ENCODE measurements at places on chromosomes 5 and 9.

GRCh38 chr9:126957687-126958053, 43.1 kb downstream of the RALGPS1 start:
- DNase-seq = no peak

DNA sequence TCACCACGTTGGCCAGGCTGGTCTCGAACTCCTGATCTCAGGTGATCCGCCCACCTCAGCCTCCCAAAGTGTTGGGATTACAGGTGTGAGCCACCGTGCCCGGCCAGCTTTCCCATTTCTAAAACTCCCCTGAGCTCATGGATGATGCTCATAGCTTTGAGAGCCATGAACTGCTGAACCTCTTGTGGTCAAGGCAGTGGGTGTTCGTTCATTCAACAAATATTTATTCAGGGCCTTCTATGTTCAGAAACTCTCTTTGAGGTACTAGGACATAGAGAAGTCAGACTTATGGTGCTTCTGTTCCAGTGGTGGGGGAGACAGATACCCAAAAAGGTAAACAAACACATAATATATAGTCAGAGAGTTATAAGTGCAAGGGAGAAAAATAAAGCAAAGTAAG, 2.7 kb downstream of the BSPRY start:
- DNase-seq = no peak

- DNase-seq = no peak
Observed at GRCh38 chr5:64822320-64822719, 53.6 kb downstream of the CWC27 start.

DNA sequence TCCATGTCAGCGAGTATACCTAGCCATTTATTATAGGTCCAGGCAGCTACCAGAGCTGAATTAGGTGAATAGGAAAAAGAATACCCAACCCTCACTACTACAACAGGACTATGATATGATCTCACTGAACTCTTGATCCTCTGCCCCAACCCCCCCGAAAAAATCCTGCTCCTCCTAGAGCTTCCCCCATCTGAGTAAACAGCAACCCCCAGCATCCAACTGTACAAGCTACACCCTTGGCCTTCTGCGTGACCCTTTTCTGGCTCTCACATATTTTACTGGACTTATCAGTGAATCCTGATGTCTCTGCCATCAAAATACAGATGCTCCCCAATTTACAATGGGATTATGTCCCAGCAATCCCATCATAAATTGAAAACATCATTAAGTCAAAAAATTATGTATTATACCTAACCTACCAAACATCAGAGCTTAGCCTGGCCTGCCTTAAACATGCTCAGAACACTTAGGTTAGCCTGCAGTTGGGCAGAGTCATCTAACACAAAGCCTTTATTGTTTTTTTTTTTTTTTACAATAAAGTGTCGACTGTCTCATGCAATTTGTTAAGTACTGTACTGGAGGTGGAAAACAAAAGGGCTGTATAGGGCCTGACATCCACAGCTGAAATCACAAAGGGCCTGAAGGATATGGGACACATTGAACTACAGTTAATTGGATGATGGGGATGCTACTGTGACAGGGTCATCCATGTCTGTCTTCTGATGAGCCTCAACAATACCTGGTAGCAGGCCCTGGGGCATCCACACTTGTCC, 128.9 kb upstream of the ERCC6L2 start:
- DNase-seq = no peak

DNA sequence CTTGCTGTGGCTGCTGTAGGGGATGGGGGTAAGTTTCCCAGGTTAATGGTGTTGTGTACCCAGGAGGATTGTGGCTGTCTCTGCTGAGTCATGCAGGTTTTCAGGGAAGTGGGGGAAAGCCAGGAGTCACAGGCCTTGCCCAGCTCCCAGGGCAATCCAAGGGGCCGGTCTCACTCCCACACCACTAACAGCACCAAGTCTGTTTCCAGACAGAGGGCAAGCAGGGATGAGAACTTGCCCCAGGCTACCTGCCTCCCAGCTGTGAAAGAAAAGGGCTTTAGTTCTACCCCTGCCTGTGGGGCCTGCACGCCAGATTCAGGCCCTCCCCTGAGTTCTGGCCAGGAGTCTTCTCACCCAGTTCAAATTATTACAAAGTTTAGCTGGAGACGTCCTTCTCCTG, 579.8 kb upstream of the ST8SIA4 start:
- DNase-seq = no peak

DNA sequence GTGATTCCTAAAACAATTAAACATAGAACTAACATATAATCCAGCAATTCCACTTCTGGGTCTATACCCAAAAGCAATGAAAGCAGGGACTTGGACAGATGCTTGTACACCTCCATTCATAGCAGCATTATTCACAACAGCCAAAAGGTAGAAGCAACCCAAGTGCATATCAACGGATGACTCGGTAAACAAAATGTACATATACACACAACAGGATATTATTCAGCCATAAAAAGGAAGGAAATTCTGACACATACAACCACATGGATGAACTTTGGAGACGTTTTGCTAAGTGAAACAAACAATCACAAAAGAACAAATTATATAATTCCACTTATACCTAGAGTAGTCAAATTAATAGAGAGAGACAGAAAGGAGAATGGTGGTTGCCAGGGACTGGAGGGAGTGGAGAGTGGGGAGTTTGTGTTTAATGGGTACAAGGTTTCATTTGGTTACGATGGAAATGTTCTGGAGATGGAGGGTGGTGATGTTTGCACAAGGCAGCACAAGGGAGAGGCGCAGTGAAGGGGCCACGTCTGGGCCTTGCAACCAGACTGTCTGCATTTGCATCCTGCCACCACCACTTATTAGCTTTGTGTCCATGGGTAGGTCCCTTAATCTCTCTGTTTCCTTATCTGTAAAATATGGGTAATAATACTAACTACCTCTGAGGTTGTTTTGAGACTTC, 36.3 kb upstream of the RLN1 start:
- DNase-seq = no peak

DNA sequence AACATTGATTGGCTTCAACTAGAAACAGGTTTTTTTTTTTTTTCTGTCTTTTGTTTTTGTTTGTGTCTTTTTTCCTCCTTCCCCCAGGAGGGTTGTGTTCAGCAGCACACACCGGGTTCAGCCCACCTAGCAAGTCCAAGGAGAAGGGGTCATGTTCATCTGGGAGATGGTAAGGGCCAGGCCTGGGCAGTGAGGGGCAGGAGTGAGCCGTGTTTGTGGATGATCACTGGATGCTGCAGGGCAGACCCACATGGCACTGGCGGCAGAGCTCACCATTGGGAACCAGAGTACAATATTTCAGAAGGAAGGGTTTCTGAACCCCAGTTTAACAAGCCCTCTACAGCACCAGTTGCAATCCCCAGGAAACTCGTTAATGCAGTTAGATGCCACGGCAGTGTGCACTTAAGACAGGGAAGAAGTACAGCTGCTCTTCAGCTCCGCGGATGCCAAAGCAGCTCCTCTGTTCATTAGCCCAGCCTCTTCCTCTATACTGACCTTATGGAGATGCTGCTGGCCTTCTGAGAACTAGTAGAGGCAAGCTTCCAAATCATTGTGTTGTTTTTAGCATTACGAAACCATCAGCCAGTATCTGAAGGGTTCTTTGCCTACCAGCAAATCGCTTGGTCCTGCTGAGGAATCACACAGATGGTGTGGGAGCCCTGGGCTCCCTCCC, 508.2 kb upstream of the WWC1 start:
- no peak for DNase-seq

DNA sequence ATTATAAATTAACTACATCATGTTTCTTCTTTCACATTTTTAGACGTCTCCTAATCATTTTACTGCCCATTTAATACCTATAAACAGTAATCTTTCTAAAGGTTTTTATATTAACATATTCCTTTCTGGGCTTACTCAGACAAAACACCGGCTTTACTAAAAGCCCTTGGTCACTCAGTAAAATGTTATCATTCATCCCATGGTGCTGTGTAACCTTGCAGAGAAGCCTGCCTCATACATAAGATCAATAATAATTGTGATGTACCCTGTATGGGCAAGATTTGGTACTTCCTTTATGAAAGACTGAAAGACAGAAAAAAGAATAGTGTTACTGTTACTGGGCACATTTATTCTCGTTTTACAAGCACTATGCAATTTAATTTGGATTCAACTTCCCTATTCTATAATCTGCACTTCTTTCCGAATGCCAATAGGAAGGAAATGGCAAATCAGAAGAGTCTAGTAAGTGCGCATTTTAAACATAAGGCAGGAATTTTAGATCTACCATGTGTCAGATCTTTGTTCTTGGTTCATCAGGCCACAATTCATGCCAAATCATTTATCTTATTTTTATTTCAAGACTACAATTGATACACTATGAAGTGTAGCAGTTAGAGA, 522.2 kb downstream of the CSNK1G3 start:
- DNase-seq = no peak

DNA sequence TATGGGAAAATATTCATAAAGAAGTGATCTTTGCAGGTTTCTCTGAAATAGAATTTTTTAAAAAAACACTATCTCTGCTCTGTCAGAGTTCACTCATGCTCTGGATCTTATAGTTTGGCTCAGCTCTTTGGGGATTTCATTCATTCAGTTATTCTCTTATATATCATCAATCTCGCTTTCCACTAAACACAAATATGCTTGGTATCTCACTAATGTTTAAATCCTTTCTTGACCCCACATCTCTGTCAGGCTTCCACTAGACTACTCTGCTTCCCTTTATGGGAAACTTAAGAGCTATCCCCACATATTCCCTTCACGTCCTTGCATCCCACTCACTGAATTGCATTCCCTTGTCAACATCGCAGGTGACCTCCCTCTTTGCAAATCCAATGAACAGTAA, 396.1 kb downstream of the ENC1 start:
- DNase-seq = no peak

DNA sequence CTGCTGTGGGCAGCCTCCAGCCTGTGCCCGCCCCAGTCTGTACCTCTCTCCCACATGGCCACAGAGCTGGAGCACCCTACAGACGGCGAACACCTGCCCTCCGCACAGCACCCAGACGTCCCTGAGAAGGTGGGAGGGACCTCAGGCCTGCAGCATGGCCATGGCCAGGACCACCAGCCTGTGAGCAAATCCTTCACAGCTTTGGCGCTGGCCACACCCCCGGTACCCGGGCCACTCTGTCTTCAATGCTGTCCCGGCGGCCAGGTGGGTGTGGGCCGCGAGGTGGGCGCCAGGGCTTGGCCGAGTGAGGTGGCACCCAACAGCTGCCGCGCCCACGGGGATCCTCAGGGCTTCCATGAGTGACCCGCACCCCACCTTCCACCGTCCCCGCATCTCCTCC, 18.7 kb downstream of the NOTCH1 start:
- DNase-seq = no peak

DNA sequence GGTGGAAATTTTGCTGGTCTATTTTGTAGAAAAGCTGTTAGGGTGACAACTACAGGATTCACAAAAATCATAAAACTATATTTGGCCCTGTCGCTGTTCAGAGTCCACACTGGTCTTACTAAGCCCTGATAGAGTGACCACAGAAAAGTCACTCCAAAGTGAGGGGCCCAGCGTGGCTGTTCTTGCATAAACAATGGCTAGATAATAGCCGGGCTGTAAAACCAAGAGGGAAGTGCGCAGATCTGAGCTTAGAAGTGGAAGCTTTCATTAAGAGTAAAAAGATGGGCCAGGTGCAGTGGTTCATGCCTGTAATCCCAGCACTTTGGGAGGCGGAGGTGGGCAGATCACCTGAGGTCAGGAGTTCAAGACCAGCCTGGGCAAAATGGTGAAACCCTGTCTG, 15.5 kb upstream of the CTSL start:
- no peak for DNase-seq

- DNase-seq = no peak
Observed at GRCh38 chr5:120823328-120823727, 359.2 kb downstream of the PRR16 start.

DNA sequence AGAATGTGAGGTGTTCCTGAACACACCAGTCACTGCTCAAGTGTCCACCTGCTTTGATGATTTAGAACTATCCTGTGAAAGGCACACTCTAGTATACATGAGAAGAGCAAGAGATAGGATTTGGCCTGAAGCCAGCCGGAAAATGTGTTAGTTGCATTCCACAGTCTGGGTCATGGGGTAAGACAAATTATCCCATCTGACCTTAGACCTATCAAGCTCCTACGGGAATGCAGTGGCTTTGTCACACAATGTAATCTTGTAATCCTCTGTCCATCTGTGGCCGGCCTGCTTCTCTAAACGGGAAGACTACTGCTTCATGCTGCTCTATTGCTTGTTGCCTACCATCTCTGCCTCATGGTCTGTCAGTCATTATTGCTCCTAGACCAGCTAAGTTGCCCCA, 92.4 kb upstream of the PRRC1 start:
- no peak for DNase-seq

DNA sequence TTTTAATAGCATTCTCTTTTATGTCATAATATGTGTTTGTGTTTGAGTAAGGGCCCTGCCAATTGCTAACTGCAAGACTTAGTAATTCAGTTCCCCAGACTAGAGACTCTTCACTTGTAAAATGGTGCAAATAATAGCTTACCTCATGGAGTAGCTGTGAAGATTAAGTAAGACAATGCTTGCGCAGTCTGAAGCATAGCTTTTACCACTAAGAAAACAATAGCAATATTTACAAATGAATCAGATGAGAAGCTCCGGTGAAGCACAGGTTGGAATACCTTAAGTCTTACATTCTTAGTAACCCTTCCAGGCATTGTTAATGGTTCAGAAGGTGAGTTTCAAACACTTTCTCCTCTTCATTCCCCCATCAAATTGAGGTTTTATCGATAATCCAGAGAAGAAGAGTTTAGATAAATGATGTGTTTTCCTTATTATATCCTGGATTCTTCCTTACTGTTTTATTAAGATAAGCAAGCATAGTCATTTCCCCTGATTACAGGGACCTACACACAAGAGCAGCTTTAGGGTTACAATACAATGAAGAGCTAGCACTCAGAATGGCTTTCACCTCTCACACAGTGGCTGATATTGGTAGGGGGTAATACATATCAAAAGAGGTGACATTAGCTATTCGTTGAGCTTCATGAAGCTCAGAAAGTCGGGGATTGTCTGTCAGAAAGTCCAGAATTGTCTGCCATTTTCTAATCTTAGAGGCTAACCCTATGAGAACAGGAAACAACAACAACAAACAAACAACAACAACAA, 96.4 kb upstream of the EDIL3 start:
- no peak for DNase-seq

GRCh38 chr5:102211165-102211564, 84.9 kb downstream of the SLCO4C1 start:
- DNase-seq = no peak

- DNase-seq = no peak
Observed at GRCh38 chr5:2148312-2149194, 265.8 kb upstream of the IRX4 start.

- DNase-seq = no peak
Observed at GRCh38 chr5:27048510-27048909, 10.1 kb upstream of the CDH9 start.

DNA sequence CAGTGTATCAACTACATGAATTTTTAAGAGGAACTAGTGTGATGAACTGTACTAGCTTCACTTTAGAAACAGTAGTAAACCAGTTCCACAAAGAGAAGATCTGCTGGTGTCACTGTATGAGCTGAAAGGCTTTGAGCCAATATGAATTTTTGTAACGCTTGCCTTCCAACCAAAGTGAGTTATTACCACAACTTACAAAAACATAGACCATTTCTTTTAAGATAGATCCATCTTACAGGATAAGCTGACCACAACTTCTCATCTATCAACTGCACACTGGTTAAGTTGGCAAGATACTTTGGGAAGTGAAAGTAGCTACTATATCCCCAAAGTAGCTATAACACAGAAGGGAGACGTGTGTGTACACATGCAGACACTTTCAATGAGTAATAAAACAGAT, 849.6 kb upstream of the DMAC1 start:
- no peak for DNase-seq

Data from stimulated activated CD4-positive, alpha-beta T cell treated with anti-CD3 and anti-CD28 coated beads, Interleukin-1b, Interleukin-23, amount 100 ng/mL, for 1 hour (primary cell).